DMS 273 treated with DMSO at 0.1 percent for 48 hours (cell line): ENCODE measurements at places on chromosomes 3 and 15.

GRCh38 chr15:89052474-89052873 is 35.8 kb upstream of the ABHD2 start:
- no peak for DNase-seq

- no peak for DNase-seq
Measured at GRCh38 chr15:56923174-56923591, 4.7 kb downstream of the TCF12 start.

DNA sequence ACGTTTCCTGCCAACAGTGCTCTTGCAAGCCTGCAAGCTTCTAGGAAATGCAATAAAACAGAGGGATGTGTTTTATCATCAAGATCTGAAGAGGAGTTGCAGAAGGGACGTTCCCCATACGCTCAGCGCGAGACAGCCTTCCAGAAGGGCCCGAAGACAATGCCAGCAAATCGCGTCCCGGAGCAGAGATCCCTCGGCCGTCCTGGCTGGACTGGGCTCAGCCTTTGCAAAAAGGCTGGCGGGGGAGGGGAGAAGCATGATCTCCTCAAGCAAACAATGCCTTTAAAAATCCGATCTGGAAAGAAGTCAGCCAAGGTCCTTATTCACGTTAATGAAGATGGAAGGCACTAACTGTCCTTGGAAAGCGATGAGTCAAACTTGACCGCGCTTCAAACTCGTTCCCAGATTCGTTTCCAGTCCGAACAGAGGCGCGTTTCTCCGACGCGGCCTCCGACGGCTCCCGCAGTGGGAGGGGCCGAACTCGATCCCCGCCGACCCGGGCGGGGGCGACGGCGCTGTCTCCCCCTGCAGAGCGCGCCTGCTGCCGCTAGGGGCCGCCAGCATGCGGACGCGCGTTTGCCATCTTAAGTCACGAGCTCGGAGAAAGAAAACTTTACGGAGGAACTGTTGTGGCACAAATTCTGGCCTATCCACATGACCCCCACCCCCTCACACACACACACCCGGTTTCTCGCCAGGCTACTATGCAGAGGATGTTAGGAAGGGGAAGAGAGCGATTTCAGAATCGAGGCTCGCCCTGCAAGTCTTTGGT is 5.5 kb downstream of the BCL6 start:
- peak; percentile 47 for DNase-seq

- DNase-seq, result no peak
Measured at GRCh38 chr3:178341636-178342035, 194.6 kb upstream of the KCNMB2 start.

DNA sequence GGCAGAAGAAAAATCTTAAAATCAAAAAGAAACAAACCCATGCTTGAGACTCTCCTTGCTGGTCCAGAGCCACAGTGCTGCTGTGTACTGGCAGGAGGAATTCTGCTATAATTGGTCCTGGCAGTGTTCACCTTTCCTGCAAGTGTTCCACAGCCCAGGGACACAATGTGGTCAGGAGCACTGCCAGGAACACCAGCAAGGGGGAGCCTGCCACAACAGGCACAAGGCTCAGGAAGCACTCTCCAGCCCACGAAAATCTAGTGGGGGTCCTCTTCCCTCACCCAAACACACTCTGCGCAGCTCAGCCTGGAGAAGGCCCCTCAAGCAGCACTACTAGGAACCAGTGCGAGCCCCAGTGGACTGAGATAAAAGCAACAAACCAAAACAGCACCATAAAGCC is 92.9 kb downstream of the UBE3A start:
- no peak for DNase-seq

DNA sequence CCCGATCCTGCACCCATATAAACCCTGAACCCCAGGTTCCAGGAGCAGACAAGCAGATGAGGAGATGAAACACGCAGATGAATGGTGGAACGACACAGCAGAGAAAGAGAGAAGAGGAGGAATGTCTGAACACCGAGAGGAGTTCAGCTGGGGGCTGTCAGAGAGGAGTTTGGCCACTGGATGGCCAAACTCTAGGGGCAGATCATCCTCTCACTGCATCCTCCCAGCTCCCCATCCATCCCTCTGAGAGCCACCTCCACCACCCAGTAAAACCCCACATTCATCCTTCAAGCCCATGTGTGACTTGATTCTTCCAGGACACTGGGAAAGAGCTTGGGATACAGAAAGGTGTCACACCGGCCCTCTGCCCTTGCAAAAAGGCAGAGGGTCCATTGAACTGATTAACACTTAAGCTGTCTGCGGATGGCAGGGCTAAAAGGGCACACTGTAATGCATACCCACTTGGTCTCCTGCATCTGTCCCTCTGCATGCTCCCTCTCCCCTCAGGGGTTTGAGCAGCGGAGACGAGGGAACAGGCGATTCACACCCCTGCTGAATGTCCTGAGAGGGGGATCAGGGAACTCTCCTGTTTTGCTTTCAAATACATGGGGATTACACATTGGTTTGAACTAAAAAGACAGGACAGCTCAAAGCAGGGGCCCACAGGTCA is 53.8 kb downstream of the TMED3 start:
- no peak for DNase-seq

DNA sequence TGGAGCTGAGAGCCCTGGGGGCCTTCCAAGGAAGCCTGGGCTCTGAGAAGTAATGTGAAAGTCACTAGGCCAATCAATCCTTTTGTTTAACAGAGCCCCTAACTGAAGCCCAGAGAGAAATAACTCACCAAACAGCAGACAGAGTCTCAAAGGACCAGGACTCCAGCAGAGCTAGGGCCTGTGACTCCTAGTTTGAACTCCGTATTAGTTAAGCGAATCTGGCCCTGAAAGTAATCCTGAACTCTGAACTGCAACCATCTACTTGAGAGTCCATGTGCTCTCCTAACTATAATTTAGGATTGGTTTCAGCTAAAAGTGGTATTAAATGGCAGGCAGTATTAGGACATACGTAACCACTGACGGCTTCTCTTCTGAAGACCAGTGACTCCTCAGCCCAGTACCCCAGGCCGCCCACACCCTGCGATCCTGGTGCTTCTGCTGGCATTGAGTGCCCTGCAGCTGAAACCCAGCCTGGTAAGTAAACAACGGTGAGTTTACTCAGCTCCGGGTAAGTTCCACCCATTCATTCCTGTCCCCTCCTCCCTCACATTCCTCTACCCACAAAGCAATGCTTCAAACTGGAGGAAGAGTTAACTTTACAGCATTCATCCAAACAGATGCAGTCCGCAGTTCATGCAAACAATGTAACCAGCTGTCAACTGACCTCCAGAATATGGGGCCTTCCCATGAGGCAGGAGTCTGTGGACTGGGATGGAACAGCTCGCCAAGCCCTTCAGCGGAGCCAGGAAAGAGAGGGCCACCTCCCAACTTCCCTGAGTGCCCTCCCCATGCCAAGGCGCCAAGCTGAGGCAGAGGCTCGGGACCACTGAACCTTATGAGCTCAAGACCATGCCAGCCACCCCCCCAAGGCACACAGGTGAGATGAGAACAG is 7.3 kb downstream of the MYO5C start:
- no peak for DNase-seq

DNA sequence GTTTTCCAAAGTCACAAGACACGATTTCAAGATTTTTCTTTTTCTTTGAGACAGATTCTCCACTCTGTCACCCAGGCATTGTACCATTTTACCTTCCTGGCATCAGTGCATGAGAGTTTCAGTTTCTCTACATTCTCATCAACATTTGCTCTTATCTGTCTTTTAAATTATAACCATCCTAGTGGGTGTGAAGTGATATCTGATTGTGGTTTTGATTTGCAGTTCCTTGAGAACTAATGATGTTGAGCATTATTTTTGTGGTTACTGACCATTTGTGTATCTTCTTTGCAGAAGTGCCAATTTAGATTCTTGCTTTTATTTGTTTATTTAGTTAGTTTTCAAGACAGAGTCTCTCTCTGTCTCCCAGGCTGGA is 41.2 kb downstream of the ADIPOQ start:
- DNase-seq, result no peak

DNA sequence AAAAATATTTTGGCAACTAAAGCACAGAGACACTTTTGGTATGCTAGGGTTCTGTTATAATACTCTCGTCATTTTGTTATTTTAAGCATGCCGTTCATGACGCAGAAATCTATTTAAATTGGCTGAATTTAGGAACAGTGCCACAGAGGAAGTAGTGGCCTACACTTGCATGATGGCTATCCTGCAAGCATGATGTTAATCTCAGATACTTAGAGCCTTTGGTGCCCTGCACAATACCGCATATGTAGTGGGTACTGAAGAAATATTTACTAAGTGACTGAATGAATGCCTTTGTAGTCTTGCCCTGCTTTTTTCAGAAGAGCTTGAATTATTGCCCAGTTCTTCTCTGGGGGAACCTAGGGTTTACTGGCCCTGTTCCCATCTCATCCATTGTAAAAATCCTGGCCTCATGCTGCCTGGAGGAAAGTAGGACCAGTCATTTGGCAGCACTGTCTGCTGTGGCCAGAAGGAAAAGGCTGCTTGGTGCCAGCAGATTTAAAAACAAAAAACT is 79.0 kb downstream of the SERPINI1 start:
- no peak for DNase-seq

DNA sequence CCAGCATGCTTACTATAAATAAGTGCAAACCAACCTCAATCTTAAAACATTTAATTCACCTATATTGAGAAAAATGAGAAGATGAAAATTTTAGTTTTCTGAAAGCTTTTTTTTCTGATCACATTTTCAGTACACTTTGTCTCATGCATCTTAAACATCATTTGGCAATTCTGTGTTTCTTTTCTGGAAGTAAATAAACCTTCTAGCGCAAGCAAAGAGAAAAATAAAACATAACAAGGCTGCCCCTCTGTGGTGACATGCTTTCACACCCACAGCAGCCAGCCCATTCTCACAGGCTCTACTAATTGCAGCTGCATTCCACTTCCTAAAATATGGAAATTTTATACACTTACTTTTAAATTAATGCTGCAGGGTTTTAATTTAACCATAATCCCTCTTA is 90.1 kb downstream of the NEK10 start:
- no peak for DNase-seq

GRCh38 chr3:61568127-61568526 is 6.8 kb downstream of the PTPRG start:
- DNase-seq, result no peak

GRCh38 chr15:99944131-99944530 is 210.9 kb upstream of the LYSMD4 start:
- DNase-seq, result no peak

- no peak for DNase-seq
Measured at GRCh38 chr15:62766599-62766998, 275.9 kb upstream of the TPM1 start.
